Activated CD8-positive, alpha-beta memory T cell treated with anti-CD3 and anti-CD28 coated beads for 1 hour (primary cell): ENCODE measurements at places on chromosomes 16 and 17.

- DNase-seq, result no peak
Measured at GRCh38 chr17:55458978-55459377, 37.3 kb upstream of the MMD start.

- no peak for DNase-seq
Measured at GRCh38 chr16:58970775-58971174, 236.7 kb upstream of the GOT2 start.

GRCh38 chr16:20214401-20214800, 112.9 kb downstream of the GP2 start:
- DNase-seq, result no peak

GRCh38 chr16:75701361-75701760, at the start of gene DUXB:
TSS of gene DUXB (minus strand) at chr16:75701461. CDS start at chr16:75701418, 43 bp downstream.
- no peak for DNase-seq

DNA sequence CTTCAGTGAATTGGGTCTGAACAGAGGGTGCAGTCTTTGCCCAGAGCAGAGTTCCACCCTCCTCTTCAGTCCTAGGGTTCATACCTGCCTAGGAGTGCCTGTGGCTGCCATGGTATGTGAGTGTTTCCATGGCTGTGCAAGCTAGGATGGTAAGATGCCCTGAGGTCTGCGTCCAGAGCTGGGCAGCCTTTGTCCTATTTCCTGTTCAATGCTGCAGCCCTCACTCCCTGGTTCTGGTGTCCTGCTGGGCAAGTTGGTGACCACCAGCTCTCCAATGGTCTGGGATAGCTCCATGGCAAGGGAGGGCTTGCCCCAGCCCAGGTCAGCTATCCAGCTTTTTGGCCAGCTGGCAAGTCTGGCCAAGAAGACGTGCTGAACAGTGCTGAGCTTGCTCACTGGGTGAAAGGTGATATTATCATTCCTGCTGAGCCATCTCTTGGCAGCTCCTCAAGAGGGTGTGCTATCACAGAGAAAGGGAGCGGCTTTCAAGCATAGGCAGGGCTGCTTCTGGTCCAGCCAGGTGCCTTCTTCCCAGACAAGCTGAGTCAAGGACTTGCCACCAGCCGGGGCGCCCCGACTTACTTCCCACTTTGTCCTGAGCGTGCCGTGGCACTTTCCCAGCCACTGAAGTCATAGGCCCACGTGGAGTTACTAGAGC, 13.0 kb upstream of the NFATC3 start:
- DNase-seq, result no peak

DNA sequence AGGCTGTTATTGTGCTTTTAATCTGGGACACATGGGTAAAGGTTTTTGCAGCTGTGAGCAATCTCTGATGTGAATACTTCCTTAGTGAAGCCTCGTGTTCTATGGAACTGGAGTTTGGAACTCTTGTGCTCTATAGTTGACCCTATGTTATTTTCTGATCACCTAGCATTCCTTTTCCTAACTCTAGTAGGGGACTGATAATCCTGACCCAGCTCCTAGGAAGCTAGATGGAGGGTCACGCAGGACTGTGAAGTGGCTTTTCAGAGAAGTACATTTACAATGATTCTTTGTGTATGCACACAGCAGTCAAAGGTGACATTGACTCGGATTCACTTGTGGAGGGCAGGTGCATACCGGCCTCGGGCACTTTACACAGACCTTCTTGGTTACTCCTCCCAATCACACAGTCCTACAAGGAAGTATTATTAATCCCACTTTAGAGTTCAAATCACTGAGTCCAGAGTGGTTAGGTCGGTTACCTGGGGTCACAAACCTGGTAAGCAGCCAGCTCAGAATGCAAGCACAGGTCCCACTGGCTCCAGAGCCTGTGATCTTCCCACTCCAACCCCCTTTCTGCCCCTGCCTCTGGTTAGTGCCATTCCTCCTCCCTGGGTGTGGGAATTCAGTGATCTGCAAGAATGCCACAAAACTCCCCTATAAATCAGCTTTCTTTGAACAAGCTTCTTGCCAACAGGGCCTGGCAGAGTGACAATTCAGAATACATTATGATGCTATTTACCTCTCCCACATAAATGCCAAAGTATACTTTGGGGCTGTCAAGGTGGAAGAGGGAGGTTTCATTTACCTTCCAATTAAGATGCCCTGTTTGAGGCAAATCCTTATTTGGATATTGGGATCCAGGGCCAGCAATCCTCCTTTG, 7.1 kb downstream of the CHD9NB start:
- DNase-seq, result no peak

DNA sequence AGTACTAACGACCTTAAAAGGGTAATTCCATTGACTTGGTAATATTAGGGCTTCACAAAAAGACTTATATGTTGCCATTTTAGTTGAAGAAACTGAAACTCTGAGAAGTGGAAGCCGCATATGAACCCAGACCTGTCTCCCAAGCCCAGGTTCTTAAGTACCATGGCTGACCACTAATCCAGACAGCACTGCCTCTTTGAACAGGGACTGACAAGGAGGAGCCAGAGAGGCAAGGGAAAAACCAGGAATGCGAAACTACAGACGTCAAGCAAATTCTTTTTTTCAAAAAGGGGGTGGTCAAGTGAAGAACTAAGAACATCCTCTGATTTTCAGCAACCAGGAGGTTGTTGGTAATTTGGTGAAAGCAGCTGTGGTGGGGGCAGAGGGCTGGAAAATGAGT, 15.2 kb downstream of the CYB5D1 start:
- DNase-seq, result no peak

DNA sequence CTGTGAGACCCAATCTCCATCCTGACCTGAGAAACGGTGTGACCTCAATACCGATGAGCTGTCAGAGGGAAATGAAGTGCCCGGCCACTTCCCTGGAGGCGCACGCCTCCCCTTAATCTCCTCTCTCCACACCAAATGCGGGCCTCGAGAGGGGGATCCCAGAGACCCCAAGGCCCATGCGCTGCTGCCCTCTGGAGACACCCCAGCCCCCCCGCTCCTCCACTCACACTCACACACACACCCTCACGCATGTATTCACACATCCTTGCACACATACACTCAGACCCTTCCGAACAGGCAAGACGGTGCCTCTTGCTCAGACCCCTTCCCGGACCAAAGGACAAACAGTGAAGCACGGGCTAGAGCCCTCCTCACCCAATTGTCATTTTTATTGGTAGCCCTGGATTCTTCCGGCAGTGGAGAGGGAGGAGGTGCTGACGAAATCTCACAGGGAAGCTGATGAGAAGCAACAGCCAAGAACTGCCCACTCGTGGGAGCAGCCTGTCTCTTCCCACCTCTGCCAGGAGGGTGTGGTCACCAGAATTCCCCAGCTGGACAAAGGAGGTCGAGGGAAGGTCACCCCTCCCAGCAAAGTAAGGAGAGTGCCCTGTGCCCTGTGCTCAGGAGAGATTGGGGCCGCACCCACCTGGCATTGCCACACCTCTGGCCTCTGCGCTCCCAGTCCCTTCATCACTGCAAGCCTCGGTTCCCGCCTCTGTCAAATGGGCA, 136.0 kb upstream of the TNRC6C start:
- DNase-seq, result no peak

GRCh38 chr17:75087558-75088453, at the start of gene SLC16A5:
TSS of gene SLC16A5 (plus strand) at chr17:75087954. CDS start at chr17:75093637, 5,683 bp downstream.
- peak; percentile 9 for DNase-seq

- DNase-seq, result no peak
Measured at GRCh38 chr16:85648805-85649204, 35.7 kb downstream of the GSE1 start.

DNA sequence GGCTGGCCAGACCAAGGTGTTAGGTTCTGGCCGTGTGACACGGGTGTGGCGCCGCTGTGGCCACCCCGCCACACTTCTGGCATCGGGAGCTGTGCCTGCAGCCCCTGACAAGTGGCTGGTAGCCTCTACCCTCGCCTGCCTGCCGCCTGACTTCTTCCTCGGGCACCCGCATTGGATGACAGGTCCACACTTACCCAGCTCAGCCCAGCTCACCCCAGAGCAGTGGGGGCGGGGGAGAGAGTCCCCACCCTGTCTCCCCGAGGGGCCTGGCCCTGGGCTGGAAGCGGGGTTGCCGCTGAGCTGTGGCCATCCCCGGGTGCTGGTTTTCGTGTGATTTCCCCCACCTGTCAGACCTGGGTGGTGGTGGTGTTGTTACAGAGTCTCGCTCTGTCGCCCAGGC, 53.9 kb upstream of the ACSF3 start:
- DNase-seq, result no peak

DNA sequence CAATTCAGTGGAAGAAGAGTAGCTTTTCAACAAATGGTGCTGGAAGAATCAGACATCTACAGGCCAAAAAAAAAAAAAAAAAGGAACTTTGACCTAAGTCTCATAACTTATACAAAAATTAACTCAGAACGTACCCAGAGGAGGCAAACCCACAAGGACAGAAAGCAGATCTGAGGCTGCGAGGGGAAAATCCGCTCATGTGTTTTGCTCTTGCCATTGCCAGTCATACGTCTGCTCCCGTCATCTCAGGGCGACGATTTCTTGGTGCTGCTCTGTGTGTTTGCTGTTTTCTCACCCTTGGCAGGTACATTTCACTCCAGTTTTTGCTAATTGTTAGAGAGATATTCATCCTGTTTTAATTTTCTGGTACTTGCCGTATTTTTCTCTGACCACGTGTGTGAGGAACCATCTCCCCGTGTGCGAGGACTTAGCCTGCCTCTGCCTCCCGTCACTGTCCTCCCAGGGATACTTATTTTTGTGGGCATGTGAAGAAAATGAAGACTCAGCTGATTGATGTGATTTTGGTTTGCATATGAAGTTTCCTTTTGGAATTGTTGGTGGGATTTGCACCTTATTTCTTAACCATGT, 33.4 kb upstream of the ACSF3 start:
- no peak for DNase-seq

- no peak for DNase-seq
Measured at GRCh38 chr16:8893426-8893825, 11.3 kb downstream of the LITAFD start.

DNA sequence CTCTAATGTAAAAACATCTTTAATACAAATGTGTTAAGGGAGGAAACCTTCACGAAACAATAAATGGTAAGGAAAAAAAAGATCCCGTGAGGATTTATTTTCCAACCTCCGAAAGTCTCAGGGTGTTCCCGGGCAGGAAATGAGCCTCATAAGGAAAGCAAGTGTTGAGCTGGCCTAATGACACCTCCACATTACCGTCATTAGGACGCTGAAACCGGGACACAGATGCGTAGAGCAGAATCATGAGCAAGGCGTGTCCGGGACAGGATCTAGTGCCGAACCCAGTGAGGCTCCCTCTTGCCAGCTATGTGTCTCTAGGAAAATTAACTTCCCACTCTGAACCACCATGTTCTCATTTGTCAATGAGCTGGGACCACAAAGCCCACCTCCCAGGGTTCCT, 22.7 kb upstream of the CYTH1 start:
- DNase-seq, result no peak

- no peak for DNase-seq
Measured at GRCh38 chr16:7304958-7305357, 27.7 kb upstream of the RBFOX1 start.

DNA sequence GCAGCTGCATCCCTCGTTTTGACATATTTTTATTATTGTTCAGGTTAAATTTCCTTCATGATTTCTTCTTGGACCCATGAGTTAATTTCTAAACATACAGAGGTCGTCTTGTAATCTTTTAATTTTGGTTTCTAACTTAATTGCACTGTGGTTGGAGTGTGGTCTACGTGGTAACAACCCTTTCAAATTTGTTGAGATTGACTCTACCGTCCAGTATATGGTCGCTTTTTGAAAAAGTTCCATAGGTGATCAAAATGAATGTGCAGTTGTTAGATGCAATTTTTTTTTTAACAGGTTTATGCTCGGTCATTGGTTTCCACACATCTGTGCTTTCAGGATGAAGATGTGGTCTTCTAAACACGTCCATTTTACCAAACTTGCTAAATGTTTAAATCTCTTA, 11.0 kb upstream of the SLC6A4 start:
- DNase-seq, result no peak

GRCh38 chr16:11121083-11121608, 134.9 kb downstream of the SOCS1 start:
- DNase-seq, result no peak

DNA sequence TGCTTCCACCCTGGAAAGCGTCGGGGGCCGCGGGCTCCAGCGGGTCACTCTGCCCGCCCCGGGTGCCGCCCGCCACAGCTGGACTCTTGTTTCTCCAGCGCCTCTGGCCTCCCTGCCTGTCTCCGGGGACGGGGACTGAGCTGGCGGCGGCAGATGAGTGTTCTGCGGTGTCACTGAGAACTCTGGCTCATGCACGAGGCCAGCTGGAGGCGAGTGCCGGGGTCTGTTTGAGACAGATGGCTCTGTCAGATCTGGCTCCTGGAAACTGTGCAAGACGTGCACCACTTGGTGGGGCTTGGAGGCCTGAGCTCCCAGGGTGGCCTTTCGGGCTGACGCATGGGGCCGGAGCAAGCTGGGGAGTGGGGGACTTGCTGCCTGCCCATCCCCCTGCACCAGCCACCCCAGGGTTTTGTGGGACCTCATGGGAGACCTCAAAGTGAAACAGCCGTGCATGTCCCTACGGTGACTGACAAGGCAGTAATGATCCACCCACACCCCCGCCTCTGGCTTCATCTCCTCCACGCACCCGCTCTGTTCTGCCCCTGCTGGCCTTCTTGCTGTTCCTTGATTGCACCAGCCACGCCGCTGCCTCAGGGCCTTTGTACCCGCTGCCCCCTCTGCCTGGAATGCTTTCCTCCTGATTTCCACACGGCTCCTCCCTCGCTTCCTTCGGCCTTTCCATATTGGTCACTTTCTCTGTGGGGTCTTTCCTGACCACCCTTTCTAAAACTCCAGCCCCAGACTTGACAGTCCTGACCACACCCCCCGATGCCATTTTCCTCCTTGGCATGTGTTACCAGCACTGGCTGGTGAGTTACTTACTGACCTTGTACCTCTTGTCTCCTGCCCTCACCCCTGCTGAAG, 174.9 kb upstream of the CIBAR2 start:
- DNase-seq, result no peak

- no peak for DNase-seq
Measured at GRCh38 chr17:71613996-71614395, 506.8 kb upstream of the SOX9 start.

DNA sequence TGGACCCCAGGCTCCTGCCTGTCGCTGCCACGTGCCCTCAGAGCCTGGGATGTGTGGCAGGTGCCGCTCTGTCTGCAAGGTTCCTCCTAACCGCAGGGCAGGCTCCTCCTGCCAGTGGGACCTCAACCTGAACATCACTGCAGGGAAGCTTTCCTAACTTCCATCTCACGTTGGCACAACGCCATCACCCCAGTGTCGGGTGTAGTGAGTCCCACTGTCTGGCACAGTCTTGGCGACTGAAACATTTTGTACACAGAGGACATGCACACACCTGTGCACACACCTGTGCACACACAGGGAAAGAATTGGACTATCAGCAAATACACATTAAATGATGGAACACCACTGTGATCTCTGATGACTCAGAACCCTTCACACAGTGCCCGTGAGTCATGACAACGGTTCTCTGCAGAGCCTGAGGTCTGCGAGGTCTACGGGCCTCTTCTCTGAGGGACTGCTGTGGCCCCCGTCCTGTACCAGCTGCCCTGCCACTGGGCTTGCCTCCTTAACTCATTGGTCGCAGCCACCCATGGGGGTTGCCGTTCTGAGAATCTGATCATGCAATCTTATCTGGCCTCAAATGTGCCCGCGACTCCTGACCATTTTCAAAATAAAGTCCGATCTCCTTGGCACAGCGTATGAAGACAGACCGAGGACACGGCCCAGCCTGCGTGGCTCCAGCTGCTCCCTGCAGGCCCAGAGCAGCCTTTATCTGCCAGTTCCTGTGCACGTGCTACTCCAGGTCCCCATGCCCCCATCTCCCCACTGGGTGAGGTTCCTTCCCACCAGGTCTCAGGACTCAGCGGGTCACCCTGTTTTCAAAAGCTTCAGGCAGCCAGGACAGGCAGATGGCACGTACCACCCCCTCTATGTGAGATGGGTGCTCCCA, 7.6 kb downstream of the CCDC57 start:
- DNase-seq, result no peak
